ENCODE measurements at places on chromosomes 11 and 22.

- DNase-seq: no peak
Observed at GRCh38 chr11:95078526-95078925, 11.1 kb upstream of the ENDOD1 start.

- no peak for DNase-seq
Observed at GRCh38 chr11:41866525-41866924, 407.1 kb upstream of the LRRC4C start.

GRCh38 chr22:36381513-36382128 is 6.1 kb downstream of the MYH9 start:
- no peak for DNase-seq

GRCh38 chr11:23674866-23675265 is 814.6 kb upstream of the CCDC179 start:
- no peak for DNase-seq

DNA sequence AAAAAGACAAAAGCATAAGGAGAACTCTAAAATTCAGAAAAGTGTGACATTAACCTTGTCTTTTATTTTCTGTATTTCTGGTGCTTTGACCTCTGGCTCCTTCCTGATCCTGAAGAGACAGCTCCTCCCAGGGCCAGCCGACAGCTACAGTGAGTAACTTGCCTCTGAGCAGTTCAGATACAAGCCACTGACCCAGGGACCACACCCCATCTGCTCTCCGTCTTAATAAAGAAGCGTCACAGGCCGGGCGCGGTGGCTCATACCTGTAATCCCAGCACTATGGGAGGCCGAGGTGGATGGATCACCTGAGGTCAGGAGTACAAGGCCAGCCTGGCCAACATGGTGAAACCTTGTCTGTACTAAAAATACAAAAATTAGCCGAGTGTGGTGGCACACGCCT is 6.5 kb downstream of the MLC1 start:
- DNase-seq: no peak

DNA sequence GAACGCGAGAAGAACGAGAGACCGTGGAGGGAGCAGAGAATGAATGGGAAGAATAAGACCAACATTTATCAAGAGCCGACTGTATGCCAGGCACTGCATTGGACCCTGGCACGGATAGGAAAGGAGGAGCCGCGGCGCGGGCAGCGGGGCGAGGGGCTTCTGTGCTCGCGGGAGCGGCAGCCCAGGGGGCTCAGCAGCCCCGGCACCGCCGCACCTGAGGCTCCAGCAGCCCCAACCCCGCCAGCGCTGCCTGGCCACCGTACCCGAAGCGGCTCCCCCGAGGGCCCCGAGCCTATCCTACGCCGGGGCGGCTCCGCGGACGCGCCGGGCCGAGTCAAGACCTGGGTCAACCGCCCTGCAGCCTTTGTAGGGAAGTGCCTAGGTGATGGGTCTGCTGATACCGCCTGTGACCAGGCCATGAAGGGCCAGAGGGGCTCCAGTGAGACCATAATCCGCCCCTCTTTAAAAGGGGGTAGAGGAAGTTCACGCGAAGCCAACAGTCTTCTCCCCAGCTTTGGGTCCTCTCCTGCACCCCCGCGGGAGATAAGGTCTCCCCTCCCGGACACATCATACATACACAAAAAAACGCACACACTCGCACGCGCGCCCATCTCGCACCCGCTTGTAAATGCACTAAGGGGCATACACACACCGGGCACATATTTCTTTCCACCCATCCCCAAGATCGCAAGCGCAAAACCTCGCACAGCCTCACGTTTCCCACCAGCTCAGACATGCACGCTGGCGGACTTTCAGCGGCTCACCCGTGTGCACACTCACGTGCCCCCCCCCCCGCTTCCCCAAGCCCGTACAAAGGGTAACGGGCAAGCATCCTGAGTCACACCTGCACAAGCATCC is 935 bp upstream of the RTN4RL2 start:
- no peak for DNase-seq

DNA sequence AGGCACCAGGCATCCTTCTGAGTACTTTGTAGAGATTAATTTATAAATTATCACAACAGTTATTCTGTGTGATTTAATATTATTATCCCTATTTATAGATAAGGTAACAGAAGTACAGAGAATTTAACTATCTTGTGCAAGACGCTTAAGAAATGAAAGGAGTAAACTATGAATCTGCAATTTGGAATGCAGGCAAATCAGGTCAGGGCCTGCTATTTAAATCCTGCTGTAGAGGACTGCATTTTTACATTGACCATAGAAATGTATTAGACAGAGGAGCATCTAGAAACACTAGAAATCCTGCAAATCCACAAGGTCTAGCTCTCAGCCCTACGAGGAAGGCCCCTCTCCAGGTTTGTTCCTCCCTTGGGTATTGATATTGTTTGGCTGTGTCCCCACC is 336.2 kb downstream of the ETS1 start:
- no peak for DNase-seq

GRCh38 chr22:41021613-41022454 is 70.6 kb upstream of the EP300 start:
- DNase-seq: peak; percentile 10

DNA sequence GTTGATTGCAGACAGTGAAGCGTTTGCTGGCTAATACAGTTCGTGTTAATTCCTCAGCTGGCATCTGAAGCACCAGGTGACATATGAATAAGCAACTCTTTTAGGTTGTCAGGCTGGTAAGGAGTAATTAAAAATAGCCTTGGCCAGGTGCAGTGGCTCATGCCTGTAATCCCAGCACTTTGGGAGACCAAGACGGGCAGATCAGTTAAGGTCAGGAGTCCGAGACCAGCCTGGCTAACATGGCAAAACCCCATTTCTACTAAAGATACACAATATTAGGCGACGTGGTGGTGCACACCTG is 74.9 kb downstream of the CECR2 start:
- DNase-seq: no peak

DNA sequence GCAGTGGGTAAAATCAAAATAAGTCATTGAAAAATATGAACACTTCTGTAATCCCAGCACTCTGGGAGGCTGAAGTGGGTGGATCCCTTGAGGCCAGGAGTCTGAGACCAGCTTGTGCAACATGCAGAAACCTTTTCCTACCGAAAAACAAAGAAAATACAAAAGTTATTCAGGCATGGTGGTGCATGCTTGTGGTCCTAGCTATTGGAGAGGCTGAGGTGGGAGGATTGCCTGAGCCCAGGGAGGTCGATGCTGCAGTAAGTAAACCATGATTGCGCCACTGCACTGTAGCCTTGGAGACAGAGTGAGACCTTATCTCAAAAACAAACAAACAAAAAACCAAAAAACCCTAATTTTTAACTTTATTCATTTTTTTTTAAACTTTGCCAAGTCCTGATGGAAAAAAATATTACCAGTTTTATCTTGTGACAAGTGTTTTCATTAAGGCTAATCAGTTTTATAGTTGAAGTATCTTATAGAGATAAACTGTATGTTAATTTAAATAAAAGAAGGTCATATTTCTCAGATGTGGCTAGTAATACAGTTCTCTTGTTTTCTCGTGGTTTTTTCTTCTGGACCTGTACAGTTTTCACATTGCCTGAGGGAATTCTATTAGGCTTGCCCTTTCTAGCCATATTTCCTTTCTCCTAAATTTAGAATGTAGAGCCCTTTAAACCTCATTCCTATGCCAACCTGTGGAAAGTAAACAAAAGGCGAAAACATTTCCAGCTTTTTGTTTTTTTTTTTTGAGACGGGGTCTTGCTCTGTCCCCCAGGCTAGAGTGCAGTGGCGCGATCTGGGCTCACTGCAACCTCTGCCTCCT is 9.4 kb downstream of the HIPK3 start:
- no peak for DNase-seq

- DNase-seq: no peak
Observed at GRCh38 chr11:35366798-35367197, 52.6 kb downstream of the SLC1A2 start.

- DNase-seq: no peak
Observed at GRCh38 chr11:115566180-115566764, 62.1 kb upstream of the CADM1 start.

DNA sequence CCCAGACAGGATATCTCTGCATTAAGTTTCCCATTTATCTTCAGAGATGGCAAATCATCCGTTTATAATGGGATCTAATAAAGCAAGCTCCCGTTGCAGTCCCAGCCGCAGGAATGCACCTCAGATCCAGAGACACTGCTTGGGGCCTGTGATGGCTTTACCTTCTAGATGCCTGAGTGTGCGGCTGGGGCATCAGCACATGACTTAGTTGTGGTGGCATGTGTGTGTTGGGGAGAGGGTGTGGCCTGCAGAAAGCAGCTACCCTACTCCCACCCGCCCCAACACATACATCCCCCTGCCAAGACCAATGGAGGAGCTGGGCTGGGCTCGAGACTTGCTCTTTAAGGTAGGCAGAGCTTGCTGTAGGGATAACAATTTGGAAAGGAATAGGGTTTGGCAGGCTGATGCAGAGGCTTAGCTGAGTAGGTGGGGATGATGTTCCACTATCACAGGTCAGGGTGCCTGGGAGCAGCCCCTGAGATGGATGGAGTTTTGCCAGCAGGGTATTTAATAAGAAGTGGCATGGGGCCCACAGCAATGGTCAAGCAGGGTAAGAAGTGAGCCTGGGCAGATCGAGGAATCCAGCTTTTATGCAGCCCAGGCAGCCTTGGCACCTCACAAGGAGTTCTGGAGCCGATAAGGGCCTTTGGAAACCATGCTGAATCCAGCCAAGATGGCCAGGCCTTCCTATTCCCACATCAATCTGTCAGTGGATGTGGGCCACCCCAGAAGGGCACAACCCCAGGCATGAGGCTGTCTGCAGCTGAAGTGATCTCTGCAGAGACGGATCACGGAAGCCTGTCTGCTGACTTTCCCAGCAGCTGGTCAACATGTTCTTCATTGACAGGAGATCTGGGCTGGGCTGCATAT is 601.3 kb downstream of the BUD13 start:
- DNase-seq: no peak

GRCh38 chr11:94519478-94520084 is 7.3 kb downstream of the C11orf97 start:
- no peak for DNase-seq

DNA sequence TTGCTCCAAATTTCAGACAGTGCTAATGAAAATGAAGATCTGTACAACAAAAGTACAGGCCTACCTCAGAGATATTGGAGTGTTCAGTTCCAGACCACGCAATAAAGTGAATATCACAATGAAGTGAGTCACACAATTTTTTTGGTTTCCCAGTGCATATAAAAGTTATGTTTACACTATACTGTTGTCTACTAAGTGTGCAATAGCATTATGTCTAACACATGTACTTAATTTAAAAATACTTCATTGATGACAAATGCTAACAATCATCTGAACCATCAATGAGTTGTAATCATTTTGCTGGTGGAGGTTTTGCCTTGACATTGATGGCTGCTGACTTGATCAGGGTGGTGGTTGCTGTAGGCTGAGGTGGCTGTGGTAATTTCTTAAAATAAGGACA is 60.6 kb upstream of the E2F8 start:
- no peak for DNase-seq

DNA sequence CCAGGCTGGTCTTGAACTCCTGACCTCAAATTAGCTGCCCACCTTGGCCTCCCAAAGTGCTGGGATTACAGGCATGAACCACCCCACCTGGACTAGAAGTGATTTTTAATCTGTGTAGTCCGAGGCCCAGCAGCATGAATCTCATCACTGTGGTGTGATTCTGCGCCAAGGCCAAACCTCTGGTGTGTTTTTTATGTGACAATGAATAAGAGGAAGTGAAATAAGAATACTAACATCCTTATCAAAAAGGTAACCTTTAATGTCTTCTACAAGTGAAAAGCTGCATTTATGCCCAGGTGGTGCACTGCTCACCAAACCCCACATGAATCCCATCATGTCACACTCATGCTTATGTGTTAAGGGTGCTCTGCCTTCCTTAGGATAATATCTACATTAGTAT is 77.1 kb upstream of the OR9Q1 start:
- no peak for DNase-seq

GRCh38 chr11:8605971-8606563 is 12.0 kb upstream of the STK33 start:
- DNase-seq: no peak

DNA sequence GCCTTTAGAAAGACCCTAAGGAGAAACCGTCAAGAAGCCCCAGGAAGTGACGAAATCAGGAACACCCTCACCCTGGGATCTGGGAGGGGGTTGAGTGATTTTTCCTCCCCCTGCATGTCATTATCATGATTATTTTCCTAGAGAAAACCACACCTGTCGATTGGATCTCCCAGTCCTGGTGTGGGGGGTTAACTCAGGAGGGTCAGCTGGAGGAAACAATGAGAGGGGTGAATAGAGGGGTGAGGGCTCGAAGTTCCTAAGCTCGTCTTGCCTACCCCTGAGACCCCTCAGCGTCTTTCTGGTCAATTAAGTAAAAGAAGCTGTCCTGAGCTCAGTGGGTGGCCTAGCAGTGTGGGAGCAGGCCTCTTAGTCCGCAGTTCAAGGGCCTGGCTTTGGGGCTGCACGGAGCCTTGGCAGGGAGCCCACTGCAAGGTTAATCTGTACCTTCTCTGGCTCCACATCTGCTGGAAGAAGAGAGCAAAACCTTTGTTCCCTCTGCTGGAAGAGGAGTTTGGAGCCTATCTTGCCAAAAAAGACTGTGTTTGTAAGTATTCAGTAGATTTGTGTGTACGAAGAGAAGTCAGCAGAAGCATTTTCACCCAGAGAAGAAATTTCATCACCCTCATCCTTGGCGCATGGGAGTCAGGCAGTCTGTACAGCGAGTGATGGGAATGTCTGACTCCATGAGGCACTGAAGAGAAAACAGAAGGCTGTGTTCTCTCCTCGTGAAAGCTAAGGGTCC is 34.2 kb upstream of the FTH1 start:
- DNase-seq: no peak

GRCh38 chr11:5600374-5600851 is 4.0 kb downstream of the TRIM6 start:
- DNase-seq: peak; percentile 14

- no peak for DNase-seq
Observed at GRCh38 chr11:123116486-123116885, 54.5 kb upstream of the HSPA8 start.

DNA sequence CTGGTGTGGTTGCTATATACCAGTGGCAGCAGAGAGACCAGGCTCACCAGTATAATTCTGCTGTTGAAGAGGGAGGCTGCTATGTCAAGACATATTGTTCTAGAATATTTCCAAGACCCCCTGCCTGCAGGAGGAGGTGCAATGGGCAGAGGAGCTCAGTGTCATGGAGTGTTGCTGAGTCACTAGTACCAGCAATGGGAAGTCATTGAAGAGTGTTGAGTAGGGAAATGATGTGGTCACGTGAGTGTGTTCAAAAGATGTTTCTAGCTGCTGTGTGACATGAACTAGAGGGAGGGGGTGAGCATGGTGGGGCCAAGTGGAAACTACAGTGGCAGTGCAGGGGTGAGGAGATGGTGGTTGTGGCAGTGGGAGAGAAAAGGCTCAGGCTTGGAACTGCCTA is 76.3 kb upstream of the BIRC3 start:
- no peak for DNase-seq
